CD4-positive, alpha-beta T cell (primary cell): ENCODE measurements at places on chromosomes 5 and 9.

DNA sequence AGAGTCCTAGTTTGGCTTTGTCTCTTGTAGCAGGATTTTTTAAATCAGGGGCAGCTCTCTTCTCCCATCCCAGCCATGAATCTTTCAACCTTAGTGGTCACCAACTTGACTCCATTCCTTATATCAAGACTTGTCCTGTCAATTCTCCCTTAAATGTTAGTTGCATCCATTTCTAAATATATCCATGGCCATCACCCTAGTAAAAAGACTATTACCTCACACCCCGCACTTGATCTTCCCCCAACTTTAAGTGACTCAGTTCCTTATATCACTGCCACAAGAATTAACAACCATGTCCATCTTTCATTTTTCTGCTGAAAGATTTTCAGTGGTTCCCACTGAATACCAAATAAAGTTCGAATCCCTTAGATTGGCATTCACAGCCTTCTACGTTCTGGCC is 67.0 kb downstream of the STX17 start:
- DNase-seq = no peak

DNA sequence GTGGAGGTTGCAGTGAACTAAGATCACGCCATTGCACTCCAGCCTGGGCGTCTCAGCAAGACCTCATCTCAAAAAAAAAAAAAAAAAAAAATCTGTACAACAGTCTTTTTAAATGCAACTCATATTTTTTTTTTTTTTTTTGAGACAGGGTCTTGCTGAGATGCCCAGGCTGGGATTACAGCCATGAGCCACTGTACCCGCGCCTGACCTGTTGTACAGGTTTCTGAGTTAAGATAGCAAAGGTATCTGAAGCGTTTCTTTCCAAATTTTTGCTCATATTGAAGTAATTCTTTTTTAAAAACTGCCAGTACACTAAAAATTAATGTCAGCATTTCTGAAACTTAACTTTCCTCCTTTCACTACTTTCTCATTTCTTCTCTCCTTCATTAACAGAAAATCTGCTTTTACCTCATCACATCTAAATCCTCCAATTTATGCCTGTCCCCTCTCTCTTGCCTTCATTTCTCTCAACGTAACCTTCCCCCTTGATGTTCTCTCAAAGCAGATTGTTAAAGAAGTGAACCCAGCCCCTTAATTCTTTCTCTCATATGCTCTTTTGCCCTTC is 3.3 kb upstream of the SNX24 start:
- no peak for DNase-seq

GRCh38 chr5:179209359-179210150 is 135.7 kb downstream of the ADAMTS2 start:
- no peak for DNase-seq

DNA sequence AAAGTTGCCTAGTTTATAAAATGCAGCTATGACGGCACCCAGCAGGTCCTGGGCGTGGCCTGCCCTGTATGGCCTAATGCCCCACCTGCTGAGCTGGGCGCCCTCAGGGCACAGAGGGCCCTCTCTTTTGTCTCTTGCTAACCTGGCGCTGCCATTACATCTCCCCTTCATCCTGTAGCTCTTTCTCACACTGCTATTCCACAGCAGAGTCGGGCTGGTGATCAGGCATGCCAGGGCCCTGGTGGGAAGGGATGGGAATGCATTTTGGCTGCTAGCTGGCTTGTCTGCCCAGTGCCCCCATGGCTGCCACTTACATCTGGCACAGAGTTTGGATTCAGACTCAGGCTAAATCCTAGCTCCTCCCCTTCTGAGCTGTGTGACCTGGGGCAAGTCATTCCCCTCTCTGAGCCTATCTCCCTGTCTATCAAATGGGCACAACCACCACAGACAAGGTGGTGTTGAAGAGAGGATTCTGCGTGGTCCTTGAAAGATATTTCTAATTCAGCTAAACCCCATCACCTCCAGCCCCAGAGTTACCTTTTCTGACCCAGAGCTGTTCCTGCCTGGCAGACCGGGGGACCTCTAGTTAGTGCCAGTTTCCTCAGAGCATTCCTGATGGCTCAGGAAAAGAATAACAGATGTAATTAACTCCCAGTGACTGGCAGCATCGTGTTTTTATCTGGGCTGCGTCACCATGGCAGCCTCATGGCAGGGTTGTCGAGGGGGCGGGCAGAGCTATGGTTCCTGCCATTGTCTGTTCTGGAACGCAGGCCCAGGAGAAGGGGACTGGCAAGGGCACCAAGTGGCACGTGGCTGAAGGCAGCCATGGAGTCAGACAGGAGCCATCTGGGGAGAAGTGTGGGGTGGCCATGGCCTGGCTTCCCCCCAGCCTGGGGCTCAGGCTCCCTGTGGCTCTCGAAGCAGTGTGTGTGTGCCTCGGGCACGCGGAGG is 6.3 kb downstream of the PRR7 start:
- DNase-seq = peak; percentile 33

DNA sequence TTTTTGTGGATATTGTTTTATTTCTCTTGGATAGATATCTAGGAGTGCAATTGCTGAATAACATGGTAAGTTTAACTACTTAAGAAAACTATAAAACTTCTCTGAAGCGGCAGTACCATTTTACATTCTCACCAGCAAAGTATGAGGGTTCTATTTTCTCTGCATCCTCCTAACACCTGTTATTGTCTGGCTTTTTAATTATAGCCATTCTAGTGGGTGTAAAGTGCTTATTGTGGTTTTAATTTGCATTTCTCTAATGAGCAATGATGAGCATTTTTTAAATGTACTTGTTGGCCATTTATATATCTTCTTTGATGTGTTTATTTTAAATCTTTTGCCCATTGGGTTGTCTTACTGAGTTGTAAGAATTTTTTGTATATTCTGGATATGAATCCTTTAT is 28.7 kb downstream of the SMIM32 start:
- no peak for DNase-seq
